ENCODE measurements at places on chromosomes 4 and X. TPM values are rescaled to one million over a fixed set of nuclear protein-coding genes. Genes with fewer than 3 reads are reported as not detected.
A peak's percentile ranks its signal among the peaks of the same experiment; 100 is the strongest.

GRCh38 chr4:150209140-150209829, 131.0 kb downstream of the DCLK2 start:
- DNase-seq = peak; percentile 56

- DNase-seq = no peak
Observed at GRCh38 chr4:145928748-145929147, 9.9 kb downstream of the ZNF827 start.

DNA sequence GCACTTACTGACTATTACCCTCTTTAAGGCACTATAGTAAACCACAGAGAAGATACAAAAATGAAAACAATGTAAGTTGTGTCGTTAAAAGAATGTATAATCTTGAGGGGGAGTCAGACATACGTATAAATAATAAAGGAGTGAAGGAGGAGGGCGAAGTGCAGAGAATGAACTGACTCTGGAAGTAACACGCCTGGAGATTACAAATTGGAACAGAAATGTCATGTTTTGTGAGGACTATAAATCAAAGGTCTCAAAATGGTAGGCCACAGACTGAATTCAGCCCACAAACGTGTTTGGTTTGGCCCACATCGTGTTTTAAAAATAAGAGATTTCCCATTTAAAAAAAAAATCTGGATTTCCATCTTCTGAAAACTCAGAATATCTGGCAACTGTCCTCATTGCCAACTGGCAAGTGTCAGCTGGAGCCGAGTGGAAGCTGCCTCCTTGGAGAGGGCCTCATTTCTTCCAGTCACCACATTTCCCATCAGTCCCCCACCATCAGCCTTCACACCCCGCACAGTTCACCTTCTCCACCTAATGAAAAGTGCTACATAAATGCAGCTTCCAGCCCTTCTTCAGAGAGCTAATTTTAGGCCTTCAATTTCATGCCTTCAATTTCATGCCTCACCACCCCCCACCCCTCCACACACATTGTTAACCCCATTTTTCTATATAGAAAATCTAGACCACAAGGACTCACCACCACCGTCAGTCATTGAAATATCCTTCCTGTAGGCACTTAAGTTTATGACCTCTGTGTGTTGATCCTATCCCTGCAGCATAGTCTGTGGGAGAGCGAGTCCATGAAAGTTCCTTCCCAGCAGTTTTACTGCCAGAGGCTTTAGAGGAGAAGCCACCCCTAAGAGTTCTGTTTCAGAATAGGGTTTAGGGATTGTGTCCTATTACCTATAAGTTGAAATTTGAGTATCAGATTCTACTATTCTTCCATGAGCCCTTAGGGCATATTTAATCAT, 32.0 kb upstream of the COL25A1 start:
- DNase-seq = no peak

DNA sequence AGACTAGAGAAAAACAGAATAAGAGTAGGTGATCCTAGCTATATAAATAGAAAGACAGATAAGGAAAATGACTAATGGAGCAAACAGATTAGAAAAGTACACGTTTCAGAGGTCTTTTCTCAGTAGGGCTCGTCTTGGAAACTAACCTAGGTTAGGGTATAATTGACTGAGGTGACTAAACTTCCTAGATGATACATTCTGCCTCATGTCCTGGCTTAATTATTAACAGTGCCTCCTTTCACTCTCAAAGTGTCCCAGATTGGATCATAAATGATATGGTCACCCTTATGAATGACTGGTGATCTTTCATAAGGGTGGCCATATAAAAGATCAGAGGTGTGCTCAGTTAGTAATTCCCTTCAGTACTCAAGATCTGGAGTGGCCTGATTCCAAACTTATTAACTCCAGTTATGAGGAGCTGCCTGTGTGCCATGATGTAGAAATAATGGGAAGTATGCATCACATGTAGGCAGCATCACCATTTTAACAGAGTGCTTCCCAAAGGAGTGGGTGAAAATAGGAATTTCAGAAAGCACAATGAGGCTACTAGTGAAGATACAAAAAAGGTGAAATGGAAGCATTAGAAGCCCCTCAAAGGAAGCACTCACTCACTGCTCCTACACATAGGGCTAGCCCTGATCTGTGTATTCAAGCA, 14.7 kb upstream of the GRIA3 start:
- no peak for DNase-seq

DUX4 gene
- total RNA-seq = not detected

DNA sequence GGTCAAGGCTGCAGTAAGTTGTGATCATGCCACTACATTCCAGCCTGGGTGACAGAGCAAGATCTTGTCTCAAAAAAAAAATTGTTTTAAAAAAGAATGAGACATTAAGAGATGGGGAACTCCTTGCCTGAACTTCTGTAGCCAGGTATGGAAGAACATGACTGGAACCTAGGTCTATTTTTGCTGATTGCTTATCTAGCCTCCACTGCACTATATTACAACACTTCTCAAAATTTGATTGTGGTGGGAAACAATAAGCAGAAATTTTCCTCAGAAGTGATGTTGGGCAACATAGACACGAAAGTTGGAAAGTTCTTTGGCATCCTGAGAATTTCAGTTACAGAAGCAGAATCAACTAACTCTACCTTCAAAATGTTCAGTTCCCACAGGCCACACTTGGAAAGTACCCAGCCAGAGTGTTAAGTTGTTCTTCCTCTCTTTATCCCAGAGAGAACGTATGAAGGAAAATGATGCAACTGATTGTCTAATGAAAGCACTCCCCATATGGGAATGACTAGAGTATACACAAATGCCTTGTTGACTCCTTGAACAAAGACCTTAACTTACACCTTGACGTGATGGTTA, 50.0 kb downstream of the LUZP4 start:
- no peak for DNase-seq

GRCh38 chr4:159495515-159496236, 392.8 kb downstream of the RAPGEF2 start:
- DNase-seq = no peak

GRCh38 chr4:533318-534100, 34.5 kb downstream of the PIGG start:
- DNase-seq = no peak

GRCh38 chr4:118279328-118279727, 73.5 kb downstream of the PRSS12 start:
- DNase-seq = no peak

TLR6 gene
- total RNA-seq = 0.96 TPM

HSFX1 gene
- total RNA-seq = 0.55 TPM

- no peak for DNase-seq
Observed at GRCh38 chr4:153434190-153434589, 32.0 kb upstream of the TMEM131L start.

TCEAL8 gene
- total RNA-seq = 68.4 TPM

GRCh38 chrX:3184176-3184930, 143.1 kb downstream of the ARSF start:
- peak; percentile 87 for DNase-seq
